Esophagus squamous epithelium (tissue), 5 donors: ENCODE measurements at places on chromosomes 6 and 20. TPM values are rescaled to one million over a fixed set of nuclear protein-coding genes. Genes with fewer than 3 reads are reported as not detected.

- no peak for DNase-seq
- H3K4me1 ChIP-seq, result no peaks in the 10 kb centered on the region
- no peaks in the 10 kb centered on the region for H3K27me3 ChIP-seq
- H3K4me3 ChIP-seq, result no peak overlapping the region
- H3K27ac ChIP-seq, result no peak overlapping the region
- H3K36me3 ChIP-seq, result no peaks in the 10 kb centered on the region
Measured at GRCh38 chr6:11460837-11461661, 76.5 kb upstream of the TMEM170B start.

- H3K27ac ChIP-seq, result no peak overlapping the region
- no peaks in the 10 kb centered on the region for H3K27me3 ChIP-seq
- no peaks in the 10 kb centered on the region for H3K36me3 ChIP-seq
- no peaks in the 10 kb centered on the region for H3K4me1 ChIP-seq
- no peak for DNase-seq
Measured at GRCh38 chr6:71351190-71351589, 62.6 kb downstream of the OGFRL1 start.

DNA sequence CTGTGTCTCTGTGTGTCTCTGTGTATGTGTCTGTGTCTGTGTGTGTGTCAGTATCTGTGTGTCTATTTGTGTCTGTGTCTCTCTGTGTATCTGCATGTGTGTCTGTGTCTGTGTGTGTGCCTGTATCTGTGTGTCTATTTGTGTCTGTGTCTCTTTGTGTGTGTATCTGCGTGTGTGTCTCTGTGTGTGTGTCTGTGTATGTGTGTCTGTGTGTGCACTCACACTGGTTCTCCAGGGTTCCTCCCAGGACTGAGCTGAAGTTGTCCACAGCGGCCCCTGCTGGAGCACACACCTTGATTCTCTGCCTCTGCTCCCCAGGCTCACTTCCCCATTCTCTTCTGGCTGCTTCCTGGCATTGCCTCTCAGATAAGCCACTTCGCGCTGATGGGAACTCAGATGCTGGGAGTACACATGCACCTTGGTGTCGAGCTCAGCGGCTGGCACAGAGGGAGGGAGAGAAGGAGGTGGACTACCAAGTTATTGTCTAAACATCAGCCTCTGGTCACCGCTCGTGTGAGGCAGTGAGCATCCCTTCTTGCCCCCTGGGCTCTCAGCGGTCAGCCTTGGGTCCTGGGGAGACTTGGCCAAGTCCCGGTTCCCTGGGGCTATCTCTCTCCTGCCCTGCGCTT, 104.9 kb upstream of the NXT1 start:
- H3K27ac ChIP-seq, result no peak overlapping the region
- DNase-seq, result no peak
- peaks cover 4% of the 10 kb centered on the region for H3K4me1 ChIP-seq
- H3K4me3 ChIP-seq, result no peak overlapping the region

- H3K4me1 ChIP-seq, result peaks cover 11% of the 10 kb centered on the region
- peaks cover 3% of the 10 kb centered on the region for H3K27me3 ChIP-seq
- H3K27ac ChIP-seq, result no peak overlapping the region
- no peaks in the 10 kb centered on the region for H3K36me3 ChIP-seq
Measured at GRCh38 chr20:51801823-51802123, 548 bp downstream of the SALL4 start.

DNA sequence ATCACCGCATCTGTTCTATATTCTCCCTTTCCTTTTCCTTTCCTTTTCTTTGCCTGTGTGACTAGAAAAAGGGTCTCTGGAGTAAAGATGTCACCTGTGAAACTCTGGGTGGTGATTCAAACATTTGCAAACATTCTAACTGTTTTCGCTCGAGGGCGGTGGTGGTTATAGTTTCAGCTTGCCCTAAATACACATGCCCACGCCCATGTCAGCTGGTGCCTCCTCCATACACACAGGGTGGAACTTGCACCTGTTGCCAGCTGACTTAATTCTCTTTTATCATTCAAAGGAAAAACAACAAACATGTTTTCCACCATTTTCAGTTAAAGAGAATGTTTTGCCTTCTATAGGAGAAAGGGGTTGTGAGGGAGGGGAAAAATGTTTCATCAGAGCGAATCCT, 381.9 kb upstream of the ARID1B start:
- H3K36me3 ChIP-seq, result no peaks in the 10 kb centered on the region
- DNase-seq, result no peak
- no peak overlapping the region for H3K27ac ChIP-seq
- H3K4me3 ChIP-seq, result no peak overlapping the region
- no peaks in the 10 kb centered on the region for H3K4me1 ChIP-seq
- H3K27me3 ChIP-seq, result no peaks in the 10 kb centered on the region

DNA sequence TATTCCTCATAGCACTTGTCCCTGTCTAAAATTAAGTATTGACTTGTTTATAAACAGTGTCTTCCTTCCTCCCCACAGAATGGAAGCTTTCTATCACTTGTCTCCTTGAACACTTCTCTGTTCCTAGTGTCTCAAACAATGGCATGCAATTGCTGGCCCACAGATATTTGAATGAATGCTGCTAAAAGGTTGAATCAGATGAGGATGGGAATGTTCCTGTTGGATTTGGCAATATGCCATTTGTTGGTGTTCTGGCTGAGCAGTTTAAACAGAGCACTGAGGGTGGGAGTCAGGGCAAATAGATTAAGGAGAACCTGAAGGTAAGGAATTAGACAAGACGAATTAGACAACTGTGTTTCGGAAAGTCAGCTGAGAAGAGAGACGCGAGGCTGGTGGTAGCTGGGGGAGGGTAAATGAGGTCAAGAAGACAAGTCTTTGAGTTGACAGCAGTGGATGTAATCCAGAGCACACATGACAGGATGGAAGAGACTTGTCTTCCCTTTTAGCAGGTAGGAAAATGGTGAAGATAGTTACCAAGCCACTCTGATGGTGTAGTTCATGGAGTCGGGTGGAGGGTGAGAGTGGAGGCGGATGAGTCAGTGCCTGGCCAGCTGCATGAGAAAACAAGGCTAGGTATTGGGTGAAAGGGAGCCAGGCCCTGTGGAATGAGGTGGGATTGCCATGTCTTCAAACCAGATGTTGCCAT, 58.3 kb upstream of the GNRH2 start:
- H3K4me3 ChIP-seq, result no peak overlapping the region
- H3K4me1 ChIP-seq, result peaks cover 3% of the 10 kb centered on the region
- no peak overlapping the region for H3K27ac ChIP-seq
- H3K36me3 ChIP-seq, result peaks cover 50% of the 10 kb centered on the region
- no peaks in the 10 kb centered on the region for H3K27me3 ChIP-seq

GRCh38 chr6:17881085-17881858, 106.2 kb downstream of the KIF13A start:
- H3K4me1 ChIP-seq, result peaks cover 9% of the 10 kb centered on the region
- H3K27me3 ChIP-seq, result no peaks in the 10 kb centered on the region
- no peak for DNase-seq
- H3K4me3 ChIP-seq, result no peak overlapping the region
- H3K27ac ChIP-seq, result no peak overlapping the region

DNA sequence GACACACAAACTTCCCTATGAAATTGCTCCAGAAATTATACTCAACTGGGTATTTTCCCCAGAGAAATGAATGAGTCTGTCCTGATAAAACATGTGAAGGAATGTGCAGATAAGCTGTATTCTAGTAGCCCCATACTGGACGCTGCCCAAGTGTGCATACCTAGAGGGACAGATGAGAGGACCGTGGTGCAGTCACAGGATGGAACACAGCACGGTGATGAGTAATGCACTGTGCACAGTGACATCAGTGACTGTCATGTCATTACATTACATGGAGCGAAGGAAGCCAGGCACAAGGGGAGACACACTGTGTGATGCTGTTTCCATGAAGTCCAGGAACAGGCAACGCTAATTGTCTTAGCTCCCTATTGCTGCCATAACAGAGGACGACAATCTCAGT, 155.5 kb downstream of the CDH4 start:
- no peak overlapping the region for H3K27ac ChIP-seq
- DNase-seq, result no peak
- no peaks in the 10 kb centered on the region for H3K27me3 ChIP-seq

GRCh38 chr20:58981628-58982364, 740 bp downstream of the NELFCD start:
- H3K4me3 ChIP-seq, result peak overlapping the region; percentile 78
- no peaks in the 10 kb centered on the region for H3K27me3 ChIP-seq
- peak overlapping the region; percentile 92 for H3K27ac ChIP-seq
- peaks cover 21% of the 10 kb centered on the region for H3K4me1 ChIP-seq

GRCh38 chr6:116030770-116031169, 29.9 kb downstream of the FRK start:
- H3K27me3 ChIP-seq, result no peaks in the 10 kb centered on the region
- no peak for DNase-seq
- H3K36me3 ChIP-seq, result no peaks in the 10 kb centered on the region
- no peak overlapping the region for H3K4me3 ChIP-seq

RNF114 gene
- total RNA-seq, result 73.4 TPM

SLC22A3 gene
- total RNA-seq, result 5.5 TPM

PRELID3B gene
- total RNA-seq, result 44.7 TPM

MMP24 gene
- 0.38 TPM for total RNA-seq
